Stimulated activated CD8-positive, alpha-beta memory T cell treated with anti-CD3 and anti-CD28 coated beads, Interleukin-7, amount 100 ng/mL, for 24 hours (primary cell): ENCODE measurements at places on chromosomes 4 and X.
A peak's percentile ranks its signal among the peaks of the same experiment; 100 is the strongest.

DNA sequence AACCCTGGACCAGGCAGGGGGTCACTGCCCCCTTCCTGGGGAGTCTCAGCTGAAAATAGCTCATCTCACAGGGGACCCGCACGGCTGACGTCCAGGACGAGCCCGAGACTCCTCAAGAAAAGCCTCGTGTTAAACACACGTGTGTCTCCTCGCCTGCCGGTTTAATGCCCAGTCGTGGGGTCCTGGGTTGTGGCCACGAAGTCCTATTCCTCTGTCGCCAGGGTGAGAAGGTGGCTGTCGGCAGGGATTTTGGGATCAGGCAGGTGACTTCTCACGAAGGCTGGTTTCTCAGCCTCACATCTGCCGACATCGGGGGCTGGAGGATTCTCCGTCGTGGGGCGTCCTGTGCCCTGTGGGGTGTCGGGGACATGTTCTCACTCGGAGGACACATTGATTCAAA, 44.3 kb upstream of the PPP2R3B start:
- DNase-seq = no peak

GRCh38 chr4:7610841-7611240, 176.1 kb upstream of the PSAPL1 start:
- DNase-seq = no peak

DNA sequence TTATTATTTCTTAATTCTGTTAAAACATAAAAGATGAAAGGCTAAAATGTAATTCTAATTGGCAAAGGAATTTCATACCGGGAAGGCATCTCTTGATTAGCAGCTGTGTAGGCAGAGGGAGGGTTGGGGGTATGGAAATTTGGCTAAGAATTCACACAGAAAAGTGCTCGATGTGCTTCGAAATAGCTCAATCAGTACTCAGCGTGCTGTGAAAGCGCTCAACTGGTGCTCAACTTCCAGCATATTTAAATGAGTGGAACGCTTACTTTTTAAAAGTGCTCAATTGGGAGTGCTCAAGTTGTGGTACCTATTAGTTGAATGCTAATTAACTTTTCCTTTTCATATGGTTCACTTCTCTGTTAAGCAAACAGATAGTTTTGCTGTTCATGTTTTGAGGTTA, 695.9 kb upstream of the ATOH1 start:
- no peak for DNase-seq

DNA sequence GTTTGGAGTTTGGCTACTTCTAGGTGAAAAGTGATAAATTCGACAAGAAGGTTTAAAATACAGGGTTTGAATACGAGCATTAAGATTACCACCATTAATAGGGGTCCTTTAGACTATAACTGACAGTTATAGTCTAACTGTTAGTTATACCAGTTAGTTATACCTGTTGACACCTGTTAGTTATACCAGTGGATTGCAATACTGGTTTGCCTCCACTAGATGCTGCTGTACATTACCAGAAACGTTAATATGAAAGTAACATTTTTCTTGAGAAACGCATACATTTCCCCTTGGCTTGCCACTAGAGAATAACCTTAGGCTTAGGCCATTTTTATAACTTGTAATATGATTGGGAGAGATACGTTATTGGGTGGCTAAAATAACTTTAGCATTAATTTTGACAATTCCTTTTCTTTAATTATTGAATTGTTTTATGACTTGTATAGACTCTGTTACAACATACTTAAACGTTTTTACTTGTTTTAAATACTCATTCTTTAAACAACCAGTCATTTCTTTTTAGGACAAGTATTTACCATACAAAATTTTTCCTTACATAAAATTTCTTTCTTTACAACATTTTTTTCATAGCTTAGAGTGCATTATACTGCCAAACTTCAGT, 911.2 kb downstream of the FSTL5 start:
- DNase-seq = no peak

DNA sequence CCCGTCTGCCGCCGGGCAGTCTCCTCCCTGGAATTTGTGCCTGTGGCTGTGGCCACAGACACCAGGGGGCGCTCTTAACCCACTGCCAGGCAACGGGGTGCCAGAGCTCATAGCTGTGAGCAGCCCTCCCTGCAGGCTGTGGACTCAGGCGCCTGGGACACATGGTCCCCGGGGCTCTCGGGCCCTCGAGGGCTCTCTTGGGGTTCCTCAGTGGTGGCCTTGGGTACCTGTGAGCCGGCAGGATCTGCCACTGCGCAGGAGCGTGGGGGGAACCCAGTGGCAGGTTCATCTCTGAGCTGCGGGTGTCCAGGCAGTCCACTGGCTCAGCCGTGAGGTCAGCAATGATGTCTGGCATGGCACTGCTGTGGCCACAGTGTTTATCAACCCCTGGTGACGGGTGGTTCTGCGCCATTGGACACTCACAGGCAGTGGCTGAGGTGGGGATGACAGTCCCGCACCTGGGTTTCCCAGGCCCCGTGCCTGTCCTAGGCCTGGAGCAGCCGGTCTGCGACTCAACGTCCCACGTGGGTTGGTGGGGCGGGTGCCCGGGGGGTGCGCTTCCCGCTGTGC, 37.2 kb downstream of the PCGF3 start:
- DNase-seq = peak; percentile 62

- no peak for DNase-seq
These were observed 59.5 kb downstream of the MTM1 start for GRCh38 chrX:150627957-150628356.

DNA sequence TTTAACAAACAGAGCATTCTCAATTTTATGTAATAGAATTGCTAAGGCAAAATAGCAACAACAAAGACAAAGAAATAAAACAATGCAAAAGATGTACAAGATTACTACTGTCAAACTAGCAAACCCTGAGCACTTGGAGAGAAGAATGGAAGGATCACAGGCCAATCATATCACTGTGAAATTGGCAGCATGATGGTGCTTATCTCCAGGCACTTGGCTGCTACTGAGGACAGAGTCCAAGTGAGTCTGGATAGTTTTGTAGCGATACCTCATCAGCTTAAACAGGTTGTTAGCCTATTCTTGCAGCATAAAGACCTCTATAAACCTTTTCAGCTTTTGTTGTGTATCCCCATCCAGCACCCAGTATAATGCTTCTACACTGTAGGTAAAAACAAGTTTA, 117.7 kb downstream of the C4orf33 start:
- no peak for DNase-seq

- DNase-seq = no peak
These were observed 1.4 kb upstream of the STS start for GRCh38 chrX:7146020-7146702.

GRCh38 chr4:3810796-3811485, 44.8 kb downstream of the ADRA2C start:
- no peak for DNase-seq

GRCh38 chr4:5824635-5825034, 68.3 kb downstream of the CRMP1 start:
- no peak for DNase-seq

GRCh38 chrX:131068945-131069719, 11.0 kb downstream of the ARHGAP36 start:
- no peak for DNase-seq

- no peak for DNase-seq
These were observed 43.4 kb upstream of the PHF8 start for GRCh38 chrX:54087661-54088060.

DNA sequence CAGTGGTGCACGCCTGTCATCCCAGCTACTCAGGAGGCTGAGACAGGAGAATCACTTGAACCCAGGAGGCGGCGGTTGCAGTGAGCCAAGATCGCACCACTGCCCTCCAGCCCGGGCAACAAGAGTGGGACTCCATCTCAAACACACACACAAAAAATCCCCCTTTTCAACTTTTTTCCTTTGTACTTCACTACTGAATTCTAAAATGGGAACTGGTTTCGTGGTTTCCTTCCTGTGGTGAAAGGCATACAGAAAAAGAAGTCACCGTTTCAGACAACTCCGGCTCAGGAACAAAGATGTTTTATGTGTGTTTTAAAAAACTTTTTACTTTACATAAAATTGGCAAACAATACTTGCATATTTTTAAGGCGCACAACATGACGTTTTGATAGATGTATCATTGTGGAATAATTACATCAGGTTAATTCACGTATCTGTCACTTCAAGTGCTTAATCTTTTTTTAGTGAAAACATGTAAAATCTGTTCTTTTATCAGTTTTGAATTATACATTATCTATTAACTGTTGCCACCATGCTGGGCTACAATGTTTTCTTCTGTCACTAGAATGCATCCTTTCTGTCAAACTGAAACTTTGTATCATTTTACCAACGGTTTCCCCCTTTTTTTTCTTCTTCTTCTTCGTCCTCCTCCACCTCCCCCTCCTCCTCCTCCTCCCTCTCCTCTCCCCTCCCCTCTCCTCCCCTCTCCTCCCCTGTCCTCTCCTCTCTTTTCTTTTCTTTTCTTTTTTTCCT, 186.0 kb downstream of the CRLF2 start:
- no peak for DNase-seq

GRCh38 chr4:6811165-6811564, 28.6 kb downstream of the KIAA0232 start:
- no peak for DNase-seq

DNA sequence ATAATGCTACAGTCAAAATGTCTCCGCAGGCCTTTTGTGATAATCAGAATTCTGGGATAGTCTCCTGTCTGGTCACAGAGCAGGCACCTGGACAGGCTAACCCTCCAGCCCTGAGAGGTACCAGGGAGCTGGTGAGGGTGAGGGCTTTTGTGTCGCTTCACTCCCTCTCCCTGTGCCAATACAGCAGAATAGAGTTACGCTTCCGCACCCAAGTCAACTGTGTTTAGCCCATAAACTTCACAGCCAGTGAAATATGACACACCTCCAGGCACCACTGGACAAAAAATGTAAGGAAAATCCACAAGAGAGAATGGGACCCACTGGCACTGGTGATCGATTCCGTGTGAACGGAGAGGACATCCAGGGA, 1.3 kb downstream of the GAK start:
- DNase-seq = no peak

DNA sequence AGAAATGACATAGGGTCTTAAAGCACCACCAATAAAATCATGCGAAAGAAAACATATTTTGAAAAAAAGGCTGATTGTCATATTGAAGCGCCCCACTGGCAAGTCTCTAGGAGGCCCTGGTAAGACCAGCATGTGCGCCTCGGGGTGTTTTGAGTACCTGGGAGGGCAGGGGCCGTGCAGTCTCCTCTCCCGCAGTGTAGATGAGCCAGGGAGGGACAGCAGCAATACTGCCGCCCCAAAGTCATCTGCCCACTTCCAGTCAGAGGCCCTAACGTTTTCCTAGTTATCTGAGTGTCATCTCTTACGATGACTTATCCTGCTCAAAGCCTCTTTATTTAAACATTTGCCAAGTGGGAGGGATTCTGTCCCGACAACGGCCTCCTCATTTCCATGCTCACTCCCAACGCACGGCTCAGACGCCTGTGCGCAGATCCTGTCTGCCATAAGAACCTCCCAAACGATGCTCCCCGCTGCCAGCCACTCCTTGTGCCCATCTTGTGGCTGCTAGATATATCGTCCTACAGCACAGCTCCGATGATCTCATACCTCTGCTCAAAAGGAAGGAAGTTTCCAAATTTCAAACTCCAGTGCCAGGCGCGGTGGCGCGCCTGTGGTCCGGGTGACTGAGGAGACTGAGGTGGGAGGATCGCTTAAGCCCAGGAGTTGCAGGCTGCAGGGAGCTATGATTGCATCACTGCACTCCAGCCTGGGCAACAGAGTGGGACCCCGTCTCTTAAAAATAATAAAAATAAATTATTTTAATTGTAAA, 17.2 kb upstream of the SCRG1 start:
- DNase-seq = no peak

DNA sequence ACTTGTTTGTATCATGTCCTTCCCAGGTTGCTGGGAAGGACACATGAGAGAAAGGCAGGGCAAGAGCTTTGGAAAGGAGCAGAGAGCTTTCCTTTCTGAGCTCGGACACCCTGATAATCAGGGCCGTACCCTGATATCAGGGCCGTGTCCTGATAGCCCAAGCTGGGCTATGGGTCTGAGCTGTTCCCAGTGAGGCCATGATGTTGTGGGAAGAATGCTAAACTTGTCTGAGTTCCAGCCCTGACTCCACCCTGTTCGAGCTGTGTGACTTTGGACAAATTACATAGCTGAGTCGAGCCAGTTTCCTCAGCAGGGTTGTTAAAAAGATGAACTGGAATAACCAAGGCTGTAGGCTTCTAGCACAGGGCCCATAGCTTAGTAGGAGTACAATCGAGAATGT, 3.3 kb upstream of the CXCR3 start:
- no peak for DNase-seq

GRCh38 chr4:153028535-153028934, 92.4 kb downstream of the FHDC1 start:
- DNase-seq = no peak

- no peak for DNase-seq
These were observed 6.1 kb upstream of the ABRAXAS1 start for GRCh38 chr4:83490876-83491450.

- no peak for DNase-seq
These were observed 63.3 kb downstream of the USP9X start for GRCh38 chrX:41148553-41148952.

DNA sequence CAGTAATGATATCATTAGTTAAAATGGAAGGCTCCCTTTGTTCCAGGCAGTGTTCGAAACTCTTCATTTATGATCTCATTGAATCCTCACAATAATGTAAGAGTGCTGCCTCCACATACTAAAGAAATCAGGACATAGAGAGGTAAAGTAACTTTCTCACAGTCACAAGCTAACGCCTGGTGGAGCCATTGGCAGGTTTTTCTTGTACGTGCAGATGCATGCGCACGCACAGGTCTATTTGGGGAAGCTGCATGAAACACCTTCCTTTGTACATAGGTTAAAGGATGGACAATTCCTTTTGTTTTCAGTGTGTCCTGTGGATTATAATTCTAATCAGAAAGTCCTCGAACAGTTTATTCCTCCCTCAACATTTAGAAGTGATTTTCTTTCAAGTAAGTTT, 176.2 kb downstream of the RAPGEF2 start:
- no peak for DNase-seq

DNA sequence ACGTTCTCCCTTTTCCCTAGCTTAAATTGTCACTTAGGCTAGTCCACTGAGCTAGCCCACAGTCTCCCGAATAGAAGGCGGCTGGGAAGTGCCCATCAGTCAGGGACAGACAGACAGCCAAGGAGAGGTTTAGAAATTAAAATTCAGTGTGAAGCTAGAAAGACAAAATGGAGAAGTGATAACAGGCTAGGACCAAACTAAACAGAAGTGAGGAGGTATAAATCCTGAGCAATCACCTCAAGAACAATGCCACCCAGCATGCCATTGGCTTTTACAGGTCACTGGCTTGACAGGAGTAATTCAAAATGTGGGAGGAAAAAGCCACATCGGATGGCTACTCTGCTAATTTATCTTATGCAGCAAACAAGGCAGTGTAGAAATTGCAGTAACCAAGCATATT, 138.9 kb downstream of the MAPK10 start:
- no peak for DNase-seq

DNA sequence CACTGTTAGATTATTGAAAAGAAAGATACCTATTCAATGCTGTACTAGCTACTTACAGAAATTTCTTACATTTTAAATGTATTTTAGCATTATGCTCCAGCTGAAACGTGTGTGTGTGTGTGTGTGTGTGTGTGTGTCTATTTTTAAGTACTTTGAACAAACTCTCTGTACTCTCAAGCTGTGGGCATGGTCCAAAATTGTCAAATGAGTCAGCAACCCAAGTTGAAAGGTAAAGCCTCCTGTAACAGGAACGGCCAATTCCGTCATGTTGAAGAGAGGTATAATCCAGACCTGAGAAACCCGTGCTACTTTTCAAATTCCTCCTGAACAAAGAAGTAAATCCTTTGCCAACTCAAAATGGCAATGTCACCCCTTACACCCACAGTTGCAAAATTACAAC, 20.5 kb downstream of the MAOB start:
- DNase-seq = no peak

- DNase-seq = no peak
These were observed 6.7 kb upstream of the HGFAC start for GRCh38 chr4:3434881-3435685.

GRCh38 chr4:184251670-184251980, 34.0 kb upstream of the ENPP6 start:
- no peak for DNase-seq
